Left colon (tissue), 2 donors: ENCODE measurements at places on chromosomes 6 and 20.

- DNase-seq, result peak; percentile 60
Observed at GRCh38 chr6:30820193-30820592, 64.1 kb upstream of the DDR1 start.

- DNase-seq, result no peak
Observed at GRCh38 chr6:69263297-69263696, 533.5 kb downstream of the LMBRD1 start.

DNA sequence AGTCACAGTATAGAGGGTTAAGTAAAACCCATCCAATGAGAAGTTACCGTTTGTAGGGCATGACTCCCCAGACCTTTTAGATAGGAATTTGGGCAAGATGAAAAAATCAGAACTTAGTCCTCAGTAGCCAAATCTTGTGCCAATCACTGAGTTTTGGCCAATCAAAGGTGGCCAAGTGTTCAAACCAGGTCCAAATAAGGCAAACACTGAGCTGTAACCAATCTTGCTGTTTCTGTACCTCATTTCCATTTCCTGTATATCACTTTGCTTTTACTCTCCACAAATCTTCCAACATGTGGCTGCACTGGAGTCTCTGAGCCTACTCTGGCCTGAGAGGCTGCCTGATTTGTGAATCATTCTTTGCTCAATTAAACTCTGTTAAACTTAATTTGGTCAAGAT lies 81.8 kb upstream of the GPR6 start:
- DNase-seq, result no peak

DNA sequence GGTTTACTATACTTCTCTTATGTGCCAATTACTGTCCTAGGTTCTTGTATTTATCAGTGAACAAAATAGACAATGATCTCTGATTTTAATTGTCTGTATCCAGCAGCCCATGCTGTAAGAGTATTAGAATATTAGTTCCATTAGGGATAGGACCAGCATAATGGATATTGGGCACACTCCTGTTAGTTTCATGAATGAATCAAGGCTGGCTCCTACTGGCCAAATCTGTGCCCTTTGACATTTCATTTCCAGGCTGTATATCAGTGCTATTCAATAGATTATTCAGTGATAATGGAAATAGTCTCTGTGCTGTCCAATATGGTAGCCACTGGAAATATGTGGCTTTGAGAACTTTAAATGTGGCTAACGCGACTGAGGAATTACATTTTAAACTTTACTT lies 1007.9 kb upstream of the FLRT3 start:
- DNase-seq, result no peak

DNA sequence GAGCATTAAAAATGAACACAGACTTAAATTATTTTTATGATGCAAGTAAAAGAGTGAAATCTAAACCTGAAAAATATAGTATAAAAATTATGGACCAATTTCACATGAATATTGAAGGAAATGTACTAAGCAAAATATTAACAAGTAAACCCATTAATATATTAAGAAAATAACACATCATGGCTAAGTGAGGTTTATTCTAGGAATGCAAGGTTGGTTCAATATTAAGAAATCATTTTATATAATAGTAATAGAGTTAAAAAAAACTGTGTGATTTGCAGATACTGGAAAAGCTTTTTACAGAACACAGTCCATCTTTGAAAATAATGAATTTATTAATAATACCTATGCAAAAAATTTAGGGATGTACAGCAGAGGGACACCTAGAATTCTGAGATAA lies 20.9 kb downstream of the ZSCAN12 start:
- DNase-seq, result no peak

DNA sequence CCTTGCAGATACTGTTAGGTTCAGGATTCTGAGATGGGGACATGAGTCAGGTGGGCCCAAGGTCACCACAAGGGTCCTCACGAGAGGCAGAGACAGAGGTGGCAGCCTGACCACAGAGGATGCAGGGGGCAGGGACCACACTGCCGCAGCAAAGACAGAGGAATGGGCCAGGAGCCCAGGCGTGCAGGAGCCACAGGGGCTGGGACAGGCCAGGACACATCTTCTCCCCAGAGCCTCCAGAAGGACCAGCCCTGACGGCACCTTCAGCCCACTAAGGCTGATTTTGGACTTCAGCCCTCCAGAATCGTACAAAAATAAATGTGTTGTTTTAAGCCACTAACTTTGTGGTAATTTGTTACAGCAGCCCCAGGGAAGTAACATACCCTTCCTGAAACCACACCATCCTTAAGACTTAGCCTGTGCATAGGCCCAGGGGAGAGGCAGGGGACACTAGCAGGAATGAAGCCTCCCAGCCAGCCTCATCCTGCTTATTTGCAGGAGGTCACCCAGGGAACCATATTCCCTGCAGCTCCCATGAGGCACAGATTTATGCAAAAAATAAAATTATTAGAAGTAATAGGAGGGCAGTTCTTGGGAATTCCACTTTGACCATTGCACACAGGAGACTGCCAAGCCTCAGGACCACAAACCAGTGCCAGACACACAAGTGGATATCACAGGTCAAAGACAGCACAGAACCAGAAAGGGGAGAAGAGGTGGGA lies 119.3 kb upstream of the CST7 start:
- DNase-seq, result no peak

DNA sequence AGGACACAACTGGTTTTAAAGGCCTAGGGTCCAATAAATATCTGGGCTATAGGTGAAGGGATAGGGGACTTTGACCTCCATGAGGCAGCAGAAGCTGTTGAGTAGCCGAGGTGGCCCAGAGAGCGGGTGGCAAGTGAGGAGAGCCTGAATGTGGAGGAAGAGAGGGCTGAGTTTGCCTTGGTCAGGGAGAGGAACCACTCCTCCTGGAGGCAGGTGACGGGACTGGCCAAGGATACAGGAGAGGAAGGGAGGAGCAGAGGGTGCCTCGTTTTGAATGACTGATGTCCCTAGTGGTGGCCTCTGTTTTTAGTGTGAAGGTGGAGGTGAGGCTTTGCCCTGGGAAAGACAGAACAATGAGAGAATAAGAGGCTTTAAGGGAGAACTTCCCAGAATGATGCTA lies 19.1 kb upstream of the AAR2 start:
- no peak for DNase-seq

- no peak for DNase-seq
Observed at GRCh38 chr6:125198398-125198937, 44.9 kb downstream of the TPD52L1 start.

DNA sequence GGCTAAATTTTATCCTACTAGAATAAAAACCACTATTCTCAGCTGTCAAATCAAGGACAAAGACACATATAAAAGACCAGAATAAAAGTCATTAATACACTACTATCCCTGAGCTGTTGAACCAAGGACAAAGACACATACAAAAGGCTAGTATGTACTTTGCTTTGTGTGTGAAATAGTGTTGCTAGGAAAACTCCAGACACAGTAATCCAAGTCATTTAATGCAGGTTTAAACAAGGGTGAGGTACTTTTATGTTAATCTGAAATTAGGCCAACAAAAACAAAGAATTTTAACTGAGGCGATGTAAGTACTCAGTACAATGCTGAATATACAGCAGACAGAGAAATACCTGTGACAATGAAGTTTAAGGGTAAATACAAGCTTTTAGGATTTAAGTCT lies 18.9 kb downstream of the GCLC start:
- no peak for DNase-seq

GRCh38 chr6:132391391-132392269 lies 9.6 kb downstream of the MOXD1 start:
- DNase-seq, result peak; percentile 9

DNA sequence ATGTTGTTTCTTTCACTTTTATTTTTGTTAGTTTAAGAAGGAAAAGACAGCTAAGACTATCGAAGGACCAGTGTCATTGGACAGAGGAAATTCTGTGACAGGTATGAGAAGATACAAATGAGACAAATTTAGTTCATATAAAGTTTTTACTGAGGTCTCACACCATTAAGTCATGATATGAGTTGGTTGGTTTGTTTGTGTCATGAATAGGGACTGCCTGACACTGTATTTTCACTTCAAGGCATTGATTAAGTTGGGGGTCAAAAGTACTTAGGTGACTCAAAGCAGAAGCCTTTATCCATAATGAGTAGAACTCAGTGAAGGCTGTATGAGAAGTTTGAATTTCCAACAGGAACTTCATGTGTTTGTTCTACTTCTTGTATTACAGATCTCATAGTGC lies 21.3 kb upstream of the HIVEP2 start:
- no peak for DNase-seq

DNA sequence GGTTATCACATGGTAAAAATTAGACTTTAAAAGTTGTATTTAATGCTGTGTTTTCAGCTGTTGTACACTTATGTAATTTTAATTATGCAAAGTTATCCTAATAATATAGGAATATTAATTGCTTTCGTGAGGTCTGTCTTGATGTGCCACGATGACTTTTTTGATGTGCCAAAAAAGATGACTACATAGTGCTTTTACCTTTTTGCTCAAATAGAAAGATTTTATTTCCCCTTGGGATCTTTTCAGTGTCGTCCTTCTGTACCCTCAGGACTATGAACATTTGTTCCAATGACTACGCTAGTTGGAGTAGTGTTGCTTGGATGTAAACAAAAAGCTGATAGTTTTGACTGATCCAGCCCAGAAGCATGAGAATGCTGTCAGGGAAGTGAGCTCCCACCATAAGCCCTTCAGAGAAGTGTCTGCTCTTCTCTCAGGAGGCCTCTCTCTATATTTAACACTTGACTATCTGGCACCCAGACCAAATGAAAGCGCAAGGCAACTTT lies 1.2 kb upstream of the CD164 start:
- no peak for DNase-seq

DNA sequence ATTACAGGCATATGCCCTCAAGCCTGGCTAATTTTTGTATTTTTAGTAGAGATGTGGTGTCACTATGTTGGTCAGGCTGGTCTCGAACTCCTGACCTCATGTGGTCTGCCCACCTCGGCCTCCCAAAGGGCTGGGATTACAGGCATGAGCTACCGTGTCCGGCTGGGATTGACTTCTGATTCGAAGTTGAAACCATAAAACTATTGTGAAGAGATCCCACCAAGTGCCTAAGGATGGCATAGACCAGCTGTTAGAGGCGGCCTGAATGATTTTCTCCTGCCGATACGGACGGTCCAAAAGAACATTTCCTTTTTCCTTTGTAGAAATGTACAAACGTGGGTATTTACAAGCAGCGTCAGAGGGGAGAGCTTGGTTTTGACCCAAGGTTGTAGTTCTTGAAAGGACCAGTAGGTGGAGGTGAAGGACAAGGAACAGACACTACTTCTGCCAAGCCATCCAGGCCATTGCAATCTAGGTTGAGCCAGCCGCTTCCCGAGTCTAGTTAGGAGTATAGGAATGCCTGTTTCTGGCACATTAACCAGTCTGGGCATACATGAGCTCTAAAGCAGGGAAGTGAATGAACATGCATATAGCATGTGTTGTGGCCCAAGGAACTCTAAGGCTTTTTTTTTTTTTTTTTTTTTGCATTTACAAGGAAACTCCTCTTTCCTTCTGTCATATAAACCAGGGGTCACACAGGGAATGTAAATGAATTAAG lies 29.0 kb downstream of the MOCS3 start:
- DNase-seq, result peak; percentile 61

DNA sequence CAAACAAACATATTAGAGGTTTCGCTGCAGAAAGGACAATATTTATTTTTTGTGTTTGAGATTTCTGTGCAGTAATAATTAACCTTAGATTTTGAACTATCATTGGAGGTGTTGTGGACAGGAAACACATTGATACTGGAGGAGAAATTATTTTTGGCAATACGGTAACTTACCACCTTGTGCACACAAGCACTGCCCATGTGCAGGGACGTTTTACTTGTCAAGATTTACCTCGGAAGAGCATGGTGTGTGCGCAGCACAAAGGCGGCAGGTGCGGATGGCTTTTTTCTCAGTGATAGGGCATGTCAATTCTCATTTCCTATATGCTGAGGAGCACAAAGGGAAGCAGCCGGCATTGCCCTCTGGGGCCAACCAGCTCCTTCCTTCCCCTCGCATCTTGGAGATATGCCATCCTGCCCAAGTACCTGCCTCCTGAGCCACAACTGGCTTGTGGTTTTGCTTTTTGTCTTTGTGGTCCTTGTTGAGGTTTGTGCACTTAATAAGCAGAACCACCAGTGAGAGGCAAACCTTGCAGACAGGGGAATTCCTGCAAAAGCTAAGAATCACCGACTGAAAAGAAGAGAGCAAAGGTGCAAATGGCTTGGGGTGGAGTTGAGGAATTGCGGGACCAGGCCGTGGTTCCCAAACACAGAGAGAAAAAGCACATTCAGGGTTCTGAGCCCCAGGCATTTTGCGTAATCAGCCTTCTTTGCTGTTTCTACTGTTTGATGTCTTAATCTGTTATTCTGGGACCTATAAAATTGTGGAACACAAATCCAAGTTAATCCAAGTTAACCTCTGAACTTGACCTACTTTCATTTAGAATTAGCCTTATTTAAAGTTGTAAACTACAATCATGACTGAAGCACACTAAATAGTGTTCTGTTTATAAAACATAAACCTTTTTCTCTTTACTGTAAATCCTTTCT lies 21.9 kb downstream of the SAMD5 start:
- peak; percentile 39 for DNase-seq

GRCh38 chr6:141851063-141851462 lies 281.7 kb upstream of the GJE1 start:
- DNase-seq, result no peak

GRCh38 chr6:12363651-12364381 lies 73.7 kb downstream of the EDN1 start:
- DNase-seq, result peak; percentile 79

GRCh38 chr20:2163757-2164156 lies 62.1 kb downstream of the STK35 start:
- no peak for DNase-seq

- DNase-seq, result no peak
Observed at GRCh38 chr6:15384901-15385300, 139.0 kb downstream of the JARID2 start.

- peak; percentile 33 for DNase-seq
Observed at GRCh38 chr6:96520171-96521115, 1.2 kb upstream of the UFL1 start.

DNA sequence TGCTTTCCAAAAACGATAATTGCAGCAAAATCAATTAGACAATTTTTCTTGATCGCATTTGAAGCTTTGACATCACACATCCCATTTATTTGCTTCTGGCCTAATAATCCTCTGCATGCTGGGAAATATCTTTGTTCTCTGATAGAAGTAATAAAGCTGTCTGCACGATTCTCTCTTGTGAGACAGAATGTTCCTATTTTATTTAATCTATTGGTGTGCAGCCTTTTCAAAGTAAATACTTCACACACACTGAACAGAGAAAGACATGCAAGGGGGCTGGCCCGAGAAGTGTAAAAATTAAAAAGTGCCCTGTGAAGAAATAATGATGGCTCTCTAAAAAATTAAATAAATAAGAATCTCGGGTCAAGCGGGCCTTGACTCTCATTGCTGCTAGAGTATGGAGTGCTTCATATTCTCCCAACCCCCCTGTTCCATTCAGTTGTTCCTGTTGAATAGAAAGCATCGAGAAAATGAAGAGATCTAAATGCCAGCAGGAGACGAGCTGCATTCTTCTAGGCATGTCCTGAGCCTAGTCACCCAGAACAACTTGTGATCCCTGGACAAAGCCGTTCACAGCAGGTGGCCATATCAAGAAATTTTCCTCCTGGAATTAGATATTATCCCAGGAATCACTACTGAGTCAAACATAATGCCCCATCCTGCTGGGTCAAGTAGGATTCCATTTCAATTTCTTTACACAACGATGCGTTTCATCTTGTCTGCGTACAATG lies 625.9 kb upstream of the EPHA7 start:
- DNase-seq, result no peak
